ENCODE measurements at places on chromosomes 11 and 22.

DNA sequence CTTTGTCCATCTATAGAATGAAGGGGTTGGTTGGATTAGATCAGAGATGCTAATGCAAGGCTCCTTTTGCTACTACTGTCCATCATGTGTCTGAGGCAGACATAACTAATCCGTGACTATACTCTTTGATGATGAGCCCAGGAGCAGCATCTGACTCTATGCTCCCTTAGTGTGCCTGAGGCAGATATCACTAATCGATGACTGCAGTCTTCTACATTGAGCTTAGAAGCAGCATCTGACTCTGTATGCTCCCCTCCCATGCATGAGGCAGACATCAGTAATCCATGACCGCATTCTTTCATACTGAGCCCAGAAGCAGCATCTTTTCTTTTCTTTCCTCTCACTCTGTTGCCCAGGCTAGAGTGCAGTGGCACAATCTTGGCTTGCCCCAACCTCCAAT is 4.2 kb downstream of the TCN2 start:
- no peak for DNase-seq

GRCh38 chr11:44623731-44624491 is 58.4 kb downstream of the CD82 start:
- DNase-seq: no peak

GRCh38 chr11:13094930-13095687 is 86.0 kb downstream of the RASSF10 start:
- DNase-seq: no peak

GRCh38 chr11:3229673-3230630 is 2.3 kb downstream of the MRGPRE start:
- DNase-seq: no peak

DNA sequence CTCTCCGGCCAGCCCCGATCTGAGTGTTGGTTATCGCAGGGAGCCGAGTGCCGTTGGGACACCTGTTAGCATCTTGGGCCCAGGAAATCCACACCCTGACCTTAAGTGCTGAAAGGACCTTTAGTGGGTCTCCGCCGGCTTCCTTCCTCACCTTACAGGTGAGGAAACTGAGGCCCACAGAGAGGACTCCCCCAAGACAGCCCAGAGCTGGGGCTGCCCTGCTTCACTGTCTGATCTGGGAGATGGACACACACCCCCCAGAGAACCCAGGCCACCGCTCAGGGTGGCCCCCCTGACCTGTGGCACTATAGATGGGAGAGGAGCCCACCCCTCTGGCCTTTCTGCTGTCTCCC is 73.6 kb downstream of the FBLN1 start:
- DNase-seq: no peak

DNA sequence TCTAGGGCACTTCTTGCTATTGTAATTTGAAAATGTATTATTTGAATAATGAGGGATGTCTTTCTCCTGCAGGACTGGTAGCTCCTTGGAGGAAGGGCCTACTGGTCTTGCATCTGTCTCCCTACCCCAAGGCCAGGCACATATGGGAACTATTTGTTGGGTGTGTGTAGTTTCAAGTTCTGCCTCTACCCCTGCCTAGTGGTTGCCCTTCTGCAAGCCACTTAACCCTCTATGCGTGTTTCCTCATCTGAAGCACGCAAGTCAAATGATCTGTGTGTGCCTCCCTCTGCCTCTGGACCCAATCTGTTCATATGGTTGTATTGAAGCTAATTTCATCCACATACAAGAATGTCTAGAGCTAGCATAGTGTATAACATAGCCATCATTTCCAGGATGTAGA is 67.0 kb downstream of the WNT11 start:
- DNase-seq: no peak

DNA sequence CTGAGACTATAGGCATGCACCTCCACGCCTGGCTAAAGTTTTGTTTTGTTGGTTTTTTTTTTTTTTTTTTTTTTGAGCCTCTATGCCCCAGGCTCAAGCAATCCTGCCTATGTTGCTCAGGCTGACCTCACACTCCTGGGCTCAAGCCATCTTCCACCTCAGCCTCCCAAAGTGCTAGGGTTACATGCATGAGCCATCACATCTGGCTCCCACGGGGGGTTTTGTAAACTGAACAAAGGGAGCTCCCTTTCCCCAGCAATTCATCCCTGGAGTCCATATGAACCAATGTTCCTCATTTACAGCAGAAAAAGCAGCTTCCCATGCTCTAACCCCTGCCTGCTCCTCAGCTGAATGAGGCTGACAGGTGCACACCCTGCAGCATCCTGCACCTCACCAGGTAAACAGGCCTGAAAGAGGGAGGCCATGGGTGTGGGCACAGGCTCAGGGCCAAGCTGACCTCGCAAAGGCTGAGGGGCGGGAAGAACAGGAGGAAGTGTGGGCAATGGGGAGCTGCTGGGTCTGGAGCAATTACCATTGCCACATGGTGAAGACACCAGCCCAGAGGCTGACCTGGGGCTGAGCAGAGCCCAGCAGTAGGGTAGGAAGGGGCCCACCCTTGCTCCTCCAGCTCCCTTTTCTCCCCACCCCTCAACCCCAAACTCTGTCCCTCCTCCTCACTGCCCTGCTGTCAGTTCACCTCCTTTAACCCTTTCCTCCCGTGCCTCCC is 58.2 kb downstream of the RBX1 start:
- no peak for DNase-seq

DNA sequence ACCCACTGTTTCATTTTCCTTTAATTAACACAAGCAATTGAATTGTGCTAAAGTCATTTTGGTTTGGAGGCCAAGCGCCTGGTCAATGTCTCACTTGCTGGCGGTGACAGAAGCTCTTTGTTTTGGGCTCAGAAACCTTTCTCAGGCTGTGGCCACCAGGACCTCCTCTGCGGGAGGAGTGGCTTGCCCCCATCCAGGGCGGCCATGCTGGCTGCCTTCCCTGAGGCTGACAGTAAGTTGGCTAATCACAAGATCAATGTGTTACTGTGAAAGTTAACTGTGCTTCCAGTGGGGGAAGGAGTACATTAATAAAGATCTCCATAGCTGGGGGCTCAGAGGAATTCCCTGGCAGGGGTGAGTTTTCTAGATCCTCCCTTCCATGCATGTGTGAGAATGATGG is 1074.5 kb downstream of the NTM start:
- DNase-seq: no peak

- DNase-seq: no peak
Observed at GRCh38 chr11:92267278-92267677, 42.7 kb downstream of the FAT3 start.

DNA sequence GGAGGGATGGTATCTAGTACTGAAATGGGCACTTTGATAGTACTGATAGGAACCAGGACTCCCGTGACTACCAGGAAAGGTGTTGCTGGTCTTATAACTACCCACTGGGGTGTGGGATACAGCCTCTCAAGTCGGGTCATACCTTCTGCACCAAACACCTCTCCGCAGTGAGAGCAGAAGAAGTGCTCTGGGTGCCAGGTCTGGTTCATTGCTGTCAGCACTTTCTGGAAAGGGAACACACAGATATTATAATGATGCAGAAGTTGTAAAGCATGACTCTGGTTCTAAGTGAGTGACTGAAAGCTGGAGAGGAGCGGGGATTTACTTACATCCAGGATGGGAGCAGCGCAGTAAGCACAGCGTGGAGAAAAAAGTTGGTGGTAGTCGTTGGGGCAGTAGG is 26.0 kb downstream of the LPXN start:
- no peak for DNase-seq

DNA sequence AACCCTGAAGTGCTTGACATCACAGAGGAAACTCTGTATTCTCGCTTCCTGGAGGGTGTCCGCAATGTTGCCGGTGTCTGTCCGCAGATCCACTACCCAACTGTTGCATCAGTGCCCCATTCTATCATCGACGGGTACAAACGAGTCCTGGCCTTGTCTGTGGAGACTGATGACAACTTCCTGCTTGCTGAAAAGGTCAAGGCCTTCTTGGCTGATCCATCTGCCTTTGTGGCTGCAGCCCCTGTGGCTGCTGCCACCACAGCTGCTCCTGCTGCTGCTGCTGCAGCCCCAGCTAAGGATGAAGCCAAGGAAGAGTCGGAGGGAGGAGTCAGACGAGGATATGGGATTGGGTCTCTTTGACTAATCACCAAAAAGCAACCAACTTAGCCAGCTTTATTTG is 42.9 kb upstream of the DAGLA start:
- no peak for DNase-seq

DNA sequence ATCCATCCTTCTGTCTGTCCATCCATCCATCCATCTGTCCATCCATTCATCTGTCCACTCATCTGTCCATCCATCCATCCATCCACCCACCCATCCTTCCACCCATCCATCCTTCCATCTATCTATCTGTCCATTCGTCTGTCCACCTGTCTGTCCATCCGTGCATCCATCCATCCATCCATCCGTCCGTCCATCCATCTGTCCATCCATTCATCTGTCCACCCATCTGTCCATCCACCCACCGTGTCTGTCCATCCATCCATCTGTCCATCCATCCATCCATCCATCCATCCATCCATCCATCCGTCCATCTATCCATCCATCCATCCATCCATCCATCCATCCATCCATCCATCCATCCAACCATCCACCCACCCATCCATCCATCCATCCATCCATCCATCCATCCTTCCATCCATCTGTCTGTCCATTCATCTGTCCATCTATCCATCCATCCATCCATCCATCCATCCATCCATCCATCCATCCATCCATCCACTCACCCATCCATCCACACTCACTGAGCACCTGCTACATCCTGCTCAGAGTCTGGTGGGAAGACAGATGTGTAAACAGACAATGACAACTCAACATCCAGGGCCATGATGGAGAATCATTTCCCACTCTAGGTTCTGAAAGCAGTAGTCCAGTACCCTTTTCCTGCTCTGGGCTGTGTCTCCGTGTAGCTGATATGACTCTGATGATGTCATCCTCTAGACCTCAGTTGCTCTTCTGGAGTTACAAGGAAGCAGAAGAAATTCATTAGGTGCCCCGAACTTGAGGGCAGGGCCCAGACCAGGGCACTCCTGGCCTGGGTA is 30.8 kb upstream of the MYEOV start:
- DNase-seq: no peak

DNA sequence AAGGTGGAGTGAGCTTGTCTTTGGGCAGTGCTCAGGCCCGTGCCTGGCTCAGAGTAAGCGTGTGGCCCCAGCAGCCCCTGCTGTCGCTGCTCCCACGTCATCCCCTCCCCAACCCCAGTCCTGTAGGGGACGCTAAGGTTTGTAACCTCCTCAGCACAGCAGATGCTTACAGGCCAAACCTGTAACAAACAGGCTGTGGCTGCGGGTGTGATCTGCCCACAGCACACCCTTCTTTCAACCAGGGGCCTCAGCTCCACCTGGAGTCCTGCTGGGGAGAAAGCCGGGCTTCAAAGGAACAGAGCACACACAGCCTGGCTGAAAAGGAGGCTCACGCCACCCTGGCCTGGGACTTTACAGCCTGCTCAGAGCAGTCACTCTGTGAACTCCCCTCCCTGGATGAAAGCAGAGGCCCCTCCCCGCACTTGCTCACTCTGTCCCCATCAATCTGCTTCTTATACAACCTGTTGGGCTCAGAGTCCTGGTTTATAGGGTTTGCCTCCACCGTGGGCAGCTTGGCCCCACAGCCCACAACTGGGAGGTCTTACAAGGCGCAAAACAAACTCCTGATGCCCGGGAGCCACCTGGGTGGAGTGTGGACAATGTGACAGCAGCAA is 54.3 kb downstream of the SCUBE1 start:
- DNase-seq: no peak

DNA sequence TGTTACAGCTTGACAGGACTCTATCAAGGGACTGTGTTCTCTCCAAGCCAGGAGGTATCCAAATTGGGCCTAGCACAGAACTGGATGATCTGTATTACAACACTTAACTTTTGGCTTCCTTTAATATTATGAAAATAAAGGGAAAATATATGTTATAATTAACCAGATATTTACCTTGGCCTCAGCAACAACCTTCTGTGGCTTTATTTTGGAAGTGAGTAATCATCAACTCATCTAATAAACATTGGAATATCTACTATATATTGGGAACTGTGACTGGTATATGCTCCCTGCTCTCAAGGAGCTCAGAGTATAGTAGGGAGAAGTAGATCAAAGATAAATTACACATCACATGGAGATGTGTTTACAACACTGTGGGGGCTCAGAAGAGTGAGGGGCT is 352.2 kb downstream of the METTL15 start:
- DNase-seq: no peak

- no peak for DNase-seq
Observed at GRCh38 chr11:82676483-82677094, 57.1 kb downstream of the FAM181B start.

- no peak for DNase-seq
Observed at GRCh38 chr11:117026593-117027330, 71.5 kb downstream of the SIK3 start.

- no peak for DNase-seq
Observed at GRCh38 chr11:79600711-79601110, 159.9 kb upstream of the TENM4 start.

- no peak for DNase-seq
Observed at GRCh38 chr11:31366795-31367194, 2.7 kb downstream of the DCDC1 start.

- DNase-seq: no peak
Observed at GRCh38 chr11:2891326-2892214, 6.0 kb upstream of the CDKN1C start.

DNA sequence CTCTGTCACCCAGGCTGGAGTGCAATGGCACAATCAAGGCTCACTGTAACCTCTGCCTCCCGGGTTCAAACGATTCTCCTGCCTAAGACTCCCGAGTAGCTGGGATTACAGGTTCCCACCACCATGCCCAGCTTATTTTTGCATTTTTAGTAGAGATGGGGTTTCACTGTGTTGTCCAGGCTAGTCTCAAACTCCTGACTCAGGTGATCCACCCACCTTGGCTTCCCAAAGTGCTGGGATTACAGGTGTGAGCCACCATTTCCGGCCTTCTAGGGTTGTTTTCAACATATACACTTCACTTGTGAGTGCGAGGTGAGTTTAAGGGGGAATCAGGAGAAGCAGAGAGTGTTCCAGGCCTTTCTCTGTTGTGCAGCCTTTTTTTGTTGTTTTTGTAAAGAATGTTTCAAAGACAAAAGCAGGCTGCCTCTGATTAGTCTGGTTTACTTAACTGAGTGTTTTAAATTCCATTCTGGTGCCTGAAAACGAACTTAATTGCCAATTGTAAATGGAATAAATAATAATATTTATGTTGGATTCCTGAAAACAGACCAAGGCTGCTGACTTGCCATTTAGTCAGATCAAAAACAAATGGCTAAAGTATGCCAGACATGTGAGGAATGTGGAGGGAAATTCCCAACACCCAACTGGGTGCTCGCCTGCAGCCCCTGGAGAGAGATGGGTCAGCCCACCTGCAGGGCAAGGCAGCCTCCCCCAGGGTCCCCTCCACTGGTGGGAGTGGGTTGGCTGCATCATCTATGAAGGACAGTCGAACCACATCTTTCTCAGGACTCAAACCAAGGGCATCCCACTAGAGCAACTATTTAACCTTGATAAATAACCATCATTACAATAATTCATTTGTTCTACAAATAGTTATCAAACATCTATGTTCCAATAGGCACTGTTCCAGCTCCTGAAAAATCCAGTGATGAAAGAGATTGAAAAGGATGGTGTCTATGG is 4.6 kb upstream of the RANGAP1 start:
- no peak for DNase-seq
